ENCODE measurements at places on chromosomes 11 and 22.

GRCh38 chr22:17638432-17639246, at the start of gene BCL2L13:
BCL2L13 (plus strand) TSS chr22:17638757; CDS start chr22:17655712, 16,955 bp downstream.
- DNase-seq, result peak; percentile 90

DNA sequence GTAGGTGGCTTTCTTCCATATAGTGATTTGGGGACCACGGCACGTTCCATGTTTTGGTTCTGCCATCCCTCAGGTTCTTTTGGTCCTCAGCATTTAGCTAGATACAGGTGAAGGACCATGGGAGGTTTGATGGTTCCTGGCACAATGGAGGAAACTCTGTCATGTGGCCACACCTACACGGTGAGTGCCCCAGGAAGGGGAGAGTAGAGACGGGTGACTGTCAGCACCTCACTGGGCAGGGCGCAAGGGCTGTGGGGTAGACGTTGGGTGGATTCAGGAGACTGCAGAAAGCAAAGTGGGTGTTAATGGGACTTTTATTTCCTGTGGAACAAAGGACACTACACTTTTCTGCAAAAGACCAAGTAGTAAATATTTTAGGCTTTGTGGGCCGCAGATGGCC, 73.4 kb downstream of the PPP6R3 start:
- DNase-seq, result no peak

- no peak for DNase-seq
Measured at GRCh38 chr11:112173152-112173551, 2.2 kb upstream of the BCO2 start.

DNA sequence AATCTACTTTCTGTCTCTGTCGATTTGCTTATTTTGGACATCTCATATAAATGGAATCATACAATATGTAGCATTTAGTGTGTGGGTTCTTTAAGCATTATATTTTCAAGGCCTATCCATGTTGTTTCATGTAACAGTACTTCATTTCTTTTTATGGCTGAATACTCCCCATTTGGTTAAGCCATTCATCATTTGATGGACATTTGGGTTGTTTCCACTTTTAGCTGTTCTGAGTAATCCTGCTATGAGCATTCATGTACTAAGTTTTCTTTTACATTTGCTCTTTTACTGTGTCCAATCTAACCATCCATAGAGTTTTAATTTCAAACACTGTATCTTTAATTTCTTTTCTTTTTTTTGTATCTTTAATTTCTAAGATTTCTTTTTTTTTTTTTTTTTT, 55.6 kb upstream of the SPTBN2 start:
- no peak for DNase-seq

DNA sequence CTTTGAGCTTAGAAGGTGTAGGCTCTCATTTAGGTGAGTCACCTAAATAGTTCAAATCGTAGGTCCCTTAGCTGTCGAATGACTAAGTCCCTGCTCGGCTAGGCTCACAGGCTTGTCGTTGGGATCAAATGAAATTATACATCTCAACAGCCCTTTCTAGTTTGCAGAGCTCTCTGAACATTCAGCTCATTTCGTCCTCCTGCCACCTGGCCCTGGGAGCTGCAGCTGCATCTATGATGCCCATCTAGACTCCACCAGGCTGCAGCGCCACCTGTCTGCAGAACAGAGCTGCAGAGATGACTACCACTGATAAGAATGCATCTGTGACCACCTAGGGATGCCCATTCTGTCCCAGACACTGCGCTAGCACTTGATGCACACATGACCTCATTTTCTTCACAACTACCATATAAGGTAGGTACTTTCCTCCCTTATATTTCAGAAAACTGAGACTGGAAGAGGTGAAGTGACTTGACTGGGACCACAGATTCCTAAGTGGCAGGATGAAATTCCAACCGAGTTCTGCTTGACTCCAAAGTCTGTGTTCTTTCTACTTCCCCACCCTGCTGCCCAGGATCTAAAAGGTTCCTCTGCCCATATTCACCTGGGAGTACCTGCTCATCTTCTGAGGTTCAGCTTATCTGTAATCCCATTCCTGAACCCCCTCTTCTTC, 141.1 kb upstream of the NARS2 start:
- DNase-seq, result peak; percentile 21

- no peak for DNase-seq
Measured at GRCh38 chr11:12787847-12788246, 113.6 kb downstream of the TEAD1 start.

GRCh38 chr11:33536178-33536577, 164.4 kb downstream of the C11orf91 start:
- DNase-seq, result no peak

DNA sequence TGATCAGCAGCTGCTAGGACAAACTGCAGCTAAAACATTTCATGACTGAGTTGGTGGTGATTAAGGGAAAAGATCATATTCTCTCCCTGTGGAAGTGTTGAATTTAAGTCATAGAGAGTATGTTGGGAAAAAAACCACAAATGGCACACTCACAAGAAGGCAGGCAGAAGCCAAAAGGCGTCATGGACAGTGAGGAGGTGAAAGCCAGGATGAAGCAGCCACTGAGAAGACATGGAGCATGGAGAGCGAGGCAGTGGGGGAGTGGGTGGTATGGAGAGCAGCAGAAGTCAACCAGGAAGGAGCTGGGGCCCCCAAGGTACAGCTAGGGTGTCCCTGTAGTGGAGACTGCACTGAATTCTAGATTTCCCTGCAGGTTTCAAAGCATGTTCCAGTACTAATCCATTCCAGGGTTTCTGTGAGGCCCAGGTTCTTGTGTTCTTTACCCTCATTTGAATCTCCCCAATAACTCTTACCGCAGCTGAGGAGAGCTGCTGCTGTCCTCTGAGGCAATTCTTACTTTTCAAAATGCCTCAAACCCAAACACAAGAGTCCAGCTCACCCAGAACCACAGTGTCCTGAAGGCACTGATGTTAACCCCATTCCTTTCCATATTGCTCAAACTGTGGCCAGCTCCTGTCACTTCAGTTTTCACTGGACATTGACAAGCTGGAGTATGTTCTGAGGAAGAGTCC, 191.8 kb upstream of the E2F8 start:
- no peak for DNase-seq

DNA sequence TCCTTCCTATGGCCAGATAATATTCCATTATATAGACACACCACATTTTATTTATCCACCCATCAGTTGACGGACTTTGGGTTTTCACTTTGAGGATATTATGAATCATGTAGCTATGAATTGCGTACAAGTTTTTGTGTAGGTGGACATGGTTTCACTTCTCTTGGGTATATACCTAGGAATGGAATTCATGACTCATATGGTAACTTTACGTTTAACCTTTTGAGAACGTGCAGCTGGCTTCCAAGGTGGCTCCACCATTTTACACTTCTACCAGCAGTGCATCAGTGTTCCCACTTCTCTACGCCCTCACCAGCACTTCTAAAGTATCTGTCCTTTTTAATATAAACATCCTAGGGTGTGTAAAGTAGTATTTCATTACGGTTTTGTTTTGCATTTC, 112.0 kb downstream of the PLEKHA7 start:
- DNase-seq, result no peak

- DNase-seq, result no peak
Measured at GRCh38 chr11:47241841-47242301, 6.7 kb downstream of the ACP2 start.

DNA sequence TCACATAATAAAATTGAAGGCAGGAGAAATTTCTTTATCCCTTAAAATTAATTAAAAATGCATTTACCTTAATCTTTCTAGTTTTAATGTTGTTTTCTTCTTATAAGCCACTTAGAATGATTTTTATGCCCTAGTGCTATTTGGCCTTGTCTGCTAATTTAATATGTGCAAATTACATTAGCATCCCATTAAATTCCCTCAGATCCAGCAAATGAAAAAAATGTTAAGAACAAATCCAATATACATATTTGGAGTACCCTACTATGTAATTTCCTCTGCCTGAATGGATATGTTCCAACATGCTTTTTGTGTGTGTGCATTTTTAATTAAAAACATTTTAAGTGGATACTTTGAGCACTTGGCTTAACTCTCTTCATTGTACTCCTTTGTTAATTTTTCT, 56.9 kb downstream of the TNRC6B start:
- DNase-seq, result no peak

GRCh38 chr11:73343076-73343873, 32.9 kb upstream of the RELT start:
- no peak for DNase-seq

GRCh38 chr11:10857459-10857708, 469 bp downstream of the ZBED5 start:
- DNase-seq, result no peak

DNA sequence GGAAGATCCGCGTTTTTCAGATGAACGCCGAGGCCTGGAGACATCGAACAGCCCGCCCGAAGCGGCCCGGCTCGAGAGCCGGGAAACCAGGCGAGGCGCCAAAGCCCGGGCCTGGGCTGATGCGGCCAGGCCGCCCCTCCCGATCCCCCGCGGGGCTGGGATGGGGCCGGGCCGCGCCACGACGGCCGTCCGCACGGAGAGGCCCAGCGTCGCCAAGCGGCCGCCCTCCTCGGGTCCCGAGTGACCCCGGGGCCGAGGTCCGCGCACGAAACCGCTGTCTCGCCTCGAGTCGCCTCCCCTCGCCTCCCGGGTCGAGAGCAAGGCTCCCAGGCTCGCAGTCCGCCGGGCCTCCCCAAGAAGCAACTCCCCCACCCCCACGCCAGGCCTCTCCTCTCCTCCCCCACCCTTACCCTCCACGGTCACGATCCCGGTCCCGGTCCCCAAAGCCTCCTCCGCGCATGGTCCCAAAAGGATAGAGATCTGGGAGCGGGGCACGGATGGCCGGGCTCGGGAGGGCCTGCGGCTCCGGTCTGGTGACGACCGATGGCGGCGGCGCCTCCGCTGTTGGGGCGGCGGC, 482 bp downstream of the DDX17 start:
- peak; percentile 59 for DNase-seq

DNA sequence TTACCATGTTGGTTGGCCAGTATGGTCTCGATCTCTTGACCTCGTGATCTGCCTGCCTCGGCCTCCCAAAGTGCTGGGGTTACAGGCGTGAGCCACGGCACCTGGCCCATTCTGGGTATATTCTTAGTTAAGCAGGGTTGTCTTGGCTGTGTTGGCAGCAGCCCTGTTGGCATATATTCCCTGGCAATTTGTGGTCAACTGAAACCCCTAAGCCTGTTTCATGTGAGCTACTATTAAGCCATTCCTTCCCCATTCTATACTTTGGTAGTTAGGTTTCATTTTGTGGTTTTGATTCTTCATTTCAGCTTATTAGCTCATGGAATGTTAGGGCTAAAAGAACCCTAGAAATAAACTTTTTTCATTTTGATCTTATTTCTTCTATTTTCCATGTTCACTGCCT, 22.2 kb upstream of the IL18BP start:
- DNase-seq, result no peak

DNA sequence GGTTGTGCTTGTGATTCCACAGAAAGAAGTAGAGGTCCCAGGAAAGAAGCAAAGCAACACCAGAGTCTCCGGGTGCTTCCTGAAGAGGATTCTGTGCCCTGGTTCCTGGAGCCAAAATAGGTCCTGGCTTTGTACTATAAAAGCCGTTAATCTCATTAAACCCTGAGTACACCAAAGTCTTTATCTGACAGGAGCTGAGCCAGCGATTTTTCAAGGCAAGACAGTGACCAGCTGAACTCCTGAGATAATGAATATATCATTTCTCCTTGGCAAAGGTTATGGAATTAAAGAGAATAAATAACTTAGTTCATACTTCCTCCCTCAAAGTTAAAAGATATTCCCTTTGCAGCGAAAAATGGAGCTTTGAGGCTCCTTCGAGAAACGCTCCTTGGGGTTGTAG, 5.2 kb downstream of the TMEM138 start:
- DNase-seq, result no peak

DNA sequence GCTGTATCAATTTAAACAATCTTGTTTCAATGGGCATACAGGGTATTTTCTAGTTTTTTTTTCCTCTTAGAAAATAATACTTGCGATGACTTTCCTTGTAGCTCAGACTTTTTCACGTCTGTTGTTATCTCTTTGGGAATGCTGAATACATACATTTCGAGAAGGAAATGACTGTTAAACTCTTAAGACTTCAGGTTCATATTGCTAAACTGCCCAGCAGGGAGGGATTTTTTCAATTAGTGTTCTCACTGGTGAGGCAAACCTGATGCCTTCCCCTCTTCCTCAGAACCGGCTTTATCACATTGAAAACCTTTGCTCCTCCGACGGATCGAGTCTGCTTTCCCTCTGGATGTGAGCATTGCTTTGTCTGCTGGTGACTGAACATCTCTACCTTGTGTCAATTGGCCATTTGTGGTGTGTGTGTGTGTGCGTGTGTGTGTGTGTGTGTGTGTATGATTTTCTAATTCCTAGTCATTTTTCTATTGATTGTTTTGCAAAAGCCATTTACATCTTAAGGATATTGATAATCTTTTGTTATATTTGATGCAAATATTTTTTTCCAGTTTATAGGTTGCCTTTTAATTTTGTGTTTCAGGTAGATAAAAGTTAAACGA, 6.6 kb downstream of the NEAT1 start:
- no peak for DNase-seq

- DNase-seq, result no peak
Measured at GRCh38 chr11:79150966-79151365, 289.9 kb downstream of the TENM4 start.

GRCh38 chr11:120068114-120068573, 69.8 kb downstream of the TRIM29 start:
- DNase-seq, result no peak

DNA sequence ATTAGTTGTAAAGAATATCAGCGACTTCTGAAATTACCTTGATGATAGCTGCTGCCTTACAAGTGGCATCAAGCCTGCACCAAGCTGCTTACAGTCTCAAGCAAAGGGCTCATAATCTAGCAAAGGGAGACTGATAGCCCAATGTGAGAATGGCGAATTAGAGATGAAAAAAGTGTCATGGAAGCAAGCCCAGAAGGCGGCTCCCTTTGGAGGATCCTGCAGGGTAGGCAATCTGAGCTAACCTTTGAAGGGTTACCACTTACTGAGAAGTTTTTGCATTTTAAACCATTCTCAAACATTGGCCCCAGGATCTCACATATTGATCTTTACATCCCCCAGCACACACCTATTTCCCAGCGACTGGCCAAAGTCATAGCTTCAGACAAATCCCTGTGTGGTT, 18.5 kb downstream of the GAB2 start:
- DNase-seq, result no peak

DNA sequence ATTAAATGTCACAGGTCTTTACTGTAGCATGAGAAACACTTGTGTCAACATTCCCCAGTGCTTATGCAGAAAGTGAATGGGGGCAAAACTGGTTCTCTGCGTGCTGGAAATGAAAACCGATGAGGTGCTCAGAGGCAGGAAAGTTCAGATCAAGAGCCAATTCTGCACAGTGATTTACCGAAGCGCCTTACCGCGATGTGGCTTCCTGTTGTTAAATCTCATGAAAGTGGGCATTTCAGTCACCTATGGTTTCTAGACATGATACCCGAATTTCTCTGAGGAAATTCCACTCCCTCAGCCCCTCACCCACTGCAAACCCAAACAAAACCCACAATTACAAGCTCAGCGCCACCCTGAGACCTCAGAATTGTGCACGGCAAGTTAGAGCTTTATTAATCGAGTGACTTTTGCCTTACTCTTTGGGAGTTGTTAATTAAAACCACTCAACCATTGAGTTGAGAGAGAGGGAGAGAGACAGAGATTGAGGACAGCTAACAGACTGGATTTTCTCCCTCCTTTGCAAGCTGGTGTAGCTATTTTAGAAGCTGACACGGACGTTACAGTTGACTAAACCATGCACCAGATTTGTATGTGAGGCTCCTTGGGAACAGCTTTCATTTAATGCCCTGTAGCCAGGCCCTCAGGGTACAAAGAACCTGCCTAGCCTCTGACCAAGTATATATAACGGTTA, 196.4 kb downstream of the DBX1 start:
- DNase-seq, result no peak

- no peak for DNase-seq
Measured at GRCh38 chr11:17725174-17725573, 5.8 kb downstream of the MYOD1 start.
